Stimulated activated CD4-positive, alpha-beta T cell treated with anti-CD3 and anti-CD28 coated beads, Interleukin-1b, Interleukin-23, amount 100 ng/mL, for 1 hour (primary cell): ENCODE measurements at places on chromosomes 16 and 17.

DNA sequence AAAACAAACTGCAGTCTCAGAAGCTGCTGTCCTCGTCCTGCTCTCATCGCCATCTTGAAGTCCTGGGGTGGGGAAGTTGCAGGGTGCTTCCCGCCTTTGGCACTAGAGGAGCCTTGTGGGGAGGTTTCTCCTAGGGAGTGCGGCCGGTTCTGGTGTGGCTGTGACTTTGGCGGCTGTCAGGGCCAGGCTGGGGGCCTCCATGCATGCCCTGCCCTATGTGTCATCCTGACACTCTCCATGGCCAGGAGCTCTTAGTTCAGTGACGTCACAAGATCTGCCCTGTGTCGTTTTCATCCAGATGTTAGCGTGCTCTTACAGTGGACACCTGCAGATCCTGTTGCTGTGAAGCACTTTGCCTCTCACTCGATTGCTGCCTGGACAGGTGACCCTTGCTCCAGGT is 49.6 kb downstream of the PLD6 start:
- no peak for DNase-seq

DNA sequence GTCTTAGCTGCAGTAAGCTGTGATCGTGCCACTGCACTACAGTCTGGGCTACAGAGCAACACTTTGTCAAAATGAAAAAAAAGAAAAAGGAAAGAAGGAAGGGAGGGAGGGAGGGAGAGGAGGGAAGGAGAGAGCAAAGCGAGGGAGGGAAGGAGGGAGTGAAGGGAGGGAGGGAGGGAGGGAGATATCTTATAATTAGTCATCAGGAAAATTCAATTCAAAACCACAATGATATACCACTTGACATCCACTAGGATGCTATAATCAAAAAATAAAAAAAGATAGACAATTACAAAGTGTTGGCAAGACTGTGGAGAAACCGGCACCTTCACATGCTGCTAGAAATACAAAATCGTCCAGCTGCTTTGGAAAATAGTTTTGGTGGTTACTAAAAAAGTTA is 93.8 kb downstream of the CDC27 start:
- DNase-seq: no peak

DNA sequence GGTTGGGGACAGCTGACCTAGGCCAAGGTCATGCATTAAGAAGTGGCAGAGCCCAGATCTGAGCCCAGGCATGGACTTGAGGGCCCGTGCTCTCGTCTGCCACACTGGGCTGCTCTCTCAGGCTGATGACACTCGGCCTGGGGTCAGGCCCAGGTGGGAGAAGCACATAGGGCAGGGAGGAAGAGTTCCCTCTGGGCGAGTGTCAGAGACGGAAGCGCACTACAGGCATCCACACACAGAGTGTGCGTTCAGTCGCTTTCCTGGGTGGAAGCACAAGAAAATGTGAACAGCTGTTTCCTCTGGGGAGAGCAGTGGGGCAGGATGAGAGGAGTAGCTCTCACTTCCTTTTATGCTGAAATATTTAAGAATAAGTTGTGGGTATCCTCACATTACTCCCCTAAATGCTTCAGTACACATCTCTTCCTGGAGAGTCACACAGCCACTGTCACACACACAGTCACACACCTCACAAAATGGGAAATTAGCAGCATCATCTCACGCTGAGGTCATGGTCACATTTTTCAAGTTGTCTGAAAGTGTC is 59.7 kb downstream of the B9D1 start:
- no peak for DNase-seq

DNA sequence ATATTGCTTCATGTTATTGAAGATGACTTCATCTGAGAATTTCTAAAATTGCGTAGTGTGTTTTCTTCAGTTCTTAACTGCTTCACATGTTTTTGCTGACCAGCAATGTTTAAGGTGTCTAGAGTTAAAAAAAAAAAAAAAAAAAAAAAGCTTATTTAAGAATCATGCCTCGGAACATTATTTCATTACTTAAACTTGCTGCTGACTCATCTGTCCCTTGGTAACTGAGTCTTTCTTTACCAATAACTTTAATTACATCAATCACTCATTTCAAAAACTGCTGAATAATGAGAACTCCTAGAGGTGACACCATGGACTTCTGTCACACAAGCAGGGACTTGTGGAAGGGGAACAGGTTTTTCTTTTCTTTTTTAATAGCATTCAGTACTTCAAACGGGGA is 16.2 kb downstream of the IRX5 start:
- DNase-seq: no peak

DNA sequence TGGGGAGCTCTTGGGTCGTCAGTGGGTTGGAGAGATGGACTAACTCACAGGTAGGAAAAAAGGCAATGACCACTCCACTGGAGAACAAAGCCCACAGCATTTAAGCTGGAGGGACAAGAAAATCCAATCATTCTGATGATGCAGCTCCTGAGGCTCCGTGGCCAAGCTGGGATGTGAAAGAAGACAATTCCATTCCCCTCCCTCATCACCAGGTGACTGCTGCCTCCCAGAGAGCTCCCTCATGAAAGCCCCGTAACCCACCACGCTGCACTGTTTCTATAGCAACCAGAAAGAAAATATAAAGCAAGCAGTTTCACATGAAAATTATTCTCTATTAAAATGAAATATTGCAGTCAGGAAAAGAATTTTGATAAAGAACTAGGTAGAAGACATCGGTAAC is 15.2 kb downstream of the ANKRD11 start:
- no peak for DNase-seq

DNA sequence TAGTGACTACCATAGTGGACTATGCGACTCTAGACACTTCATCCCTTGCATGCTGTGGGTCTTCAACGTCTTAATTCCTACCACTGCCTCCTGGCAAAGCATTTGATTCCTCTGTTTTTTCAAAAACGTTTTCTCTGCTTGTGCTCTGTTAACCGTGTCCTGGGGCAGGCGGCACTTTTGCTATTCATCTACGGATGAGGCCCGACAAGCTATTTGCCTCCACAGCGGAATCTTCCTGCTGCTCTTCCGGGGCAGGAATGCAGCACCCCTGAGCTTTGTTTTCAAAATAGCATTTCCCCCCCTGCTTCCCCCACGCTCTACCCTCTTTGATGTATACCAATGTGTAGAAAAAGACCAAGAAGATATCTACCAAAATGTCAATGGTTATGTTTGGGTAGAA is 39.8 kb upstream of the METTL16 start:
- DNase-seq: no peak

DNA sequence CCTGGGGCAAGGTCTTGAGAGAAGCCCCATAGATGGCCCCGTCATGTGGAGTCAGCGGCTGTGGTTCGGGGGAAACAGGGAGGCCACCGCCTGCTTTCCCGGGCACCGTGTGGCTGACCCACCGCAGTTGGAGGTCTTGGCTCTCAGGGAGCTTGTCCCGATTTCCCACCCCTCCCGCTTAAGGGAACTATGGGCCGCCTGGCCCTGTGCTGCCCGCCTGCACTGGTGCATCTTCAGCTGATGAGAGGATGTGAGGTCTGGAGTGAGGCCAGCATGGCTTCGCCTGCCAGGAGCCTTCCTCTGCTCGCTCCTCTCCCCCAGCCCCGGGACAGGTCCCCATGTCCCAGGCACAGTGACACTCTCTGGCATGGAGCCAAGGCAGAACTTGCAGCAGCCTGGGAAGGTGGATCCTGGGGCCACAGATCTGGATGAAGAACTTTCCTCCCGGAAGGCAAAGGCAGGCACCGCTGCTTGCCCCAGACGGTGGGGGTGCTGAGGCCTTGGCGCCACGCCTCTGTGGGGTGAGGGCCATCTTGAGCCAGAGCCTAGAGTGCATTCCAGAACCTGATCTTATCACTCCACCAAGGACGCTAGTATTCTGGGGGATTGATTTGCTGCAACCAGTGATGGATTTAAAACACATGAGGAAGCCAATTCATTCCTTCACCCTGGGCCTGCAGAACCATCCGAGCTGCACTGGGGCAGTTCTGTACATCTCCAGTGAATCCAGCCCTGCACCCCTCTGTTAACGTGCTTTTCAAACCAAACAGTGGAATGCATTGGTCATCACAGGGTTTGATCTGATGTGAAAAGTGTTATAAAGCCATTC is 178.6 kb upstream of the TNRC6C start:
- no peak for DNase-seq

- DNase-seq: no peak
Observed at GRCh38 chr17:28986714-28987655, 18.8 kb downstream of the SEZ6 start.

DNA sequence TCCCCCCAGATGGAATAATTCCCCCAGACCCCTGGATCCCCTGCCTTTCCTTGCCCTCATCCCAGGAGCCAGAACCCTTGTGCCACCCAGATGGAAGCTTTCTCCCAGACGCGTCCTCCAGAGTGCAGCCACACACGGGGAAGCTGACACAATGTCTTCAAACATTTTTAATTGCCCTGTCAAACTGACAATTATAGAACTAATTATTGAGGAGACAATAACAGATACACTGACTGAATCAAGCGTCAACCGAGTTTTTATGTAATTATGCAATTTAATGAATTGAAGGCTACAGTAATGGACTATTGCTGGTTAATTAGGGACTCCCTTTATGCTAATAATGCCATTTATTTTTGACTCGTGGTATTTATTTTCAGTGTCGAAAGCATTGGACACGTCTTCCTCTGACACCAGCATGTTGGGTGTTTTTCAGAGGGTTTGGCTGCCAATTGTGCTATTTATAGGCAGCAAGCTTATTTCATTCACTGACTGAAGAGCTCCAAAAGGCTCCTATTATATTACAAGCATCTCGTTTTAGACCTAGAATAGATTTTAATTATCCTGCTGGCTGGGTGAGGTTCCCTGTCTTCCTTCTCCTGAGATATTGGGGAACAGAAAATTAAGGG is 298.2 kb upstream of the C16orf82 start:
- no peak for DNase-seq
